NCI-H187 treated with DMSO at 0.1 percent for 48 hours (cell line): ENCODE measurements at places on chromosomes 11 and 22.

- no peak for DNase-seq
These were observed 11.0 kb downstream of the OR51E1 start for GRCh38 chr11:4654635-4655369.

DNA sequence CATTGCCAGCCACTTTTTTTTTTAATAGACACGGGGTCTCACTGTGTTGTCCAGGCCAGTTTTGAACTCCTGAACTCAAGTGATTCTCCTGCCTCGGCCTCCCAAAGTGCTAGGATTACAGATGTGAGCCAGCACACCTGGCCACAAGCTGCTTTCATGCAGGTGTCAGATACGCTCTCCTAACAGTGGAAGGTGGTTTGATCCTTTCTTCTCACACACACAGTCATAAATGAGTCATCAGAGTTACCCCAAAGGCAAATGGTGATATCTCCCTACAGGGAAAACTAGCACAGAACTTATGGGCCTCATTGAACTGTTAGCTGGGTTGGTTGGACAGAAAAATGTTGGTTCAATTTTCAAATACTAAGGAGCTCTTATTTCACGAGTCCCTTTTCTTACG, 38.2 kb upstream of the UBASH3B start:
- DNase-seq = no peak

- no peak for DNase-seq
These were observed 25.1 kb upstream of the TMA7B start for GRCh38 chr22:39935116-39935515.

DNA sequence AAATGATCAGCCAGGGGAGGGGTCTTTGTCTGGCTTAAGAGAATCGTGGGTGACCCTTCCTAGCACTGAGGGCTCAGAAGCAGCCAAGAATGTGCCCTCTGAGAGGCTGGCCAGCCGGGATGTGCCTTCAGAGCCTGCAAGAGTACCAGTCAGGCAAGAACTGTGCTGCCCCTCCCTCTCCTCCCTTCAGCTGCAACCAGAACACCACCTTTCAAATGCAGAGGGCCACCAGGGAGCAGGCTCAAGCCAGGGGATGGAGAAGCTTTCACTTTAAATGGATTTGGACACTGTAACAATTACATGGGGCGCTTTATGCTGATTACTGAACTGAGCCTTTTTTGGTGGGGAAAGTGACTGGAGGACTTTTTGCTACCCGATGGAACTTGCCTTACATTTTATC, 44.9 kb upstream of the TENM4 start:
- no peak for DNase-seq

DNA sequence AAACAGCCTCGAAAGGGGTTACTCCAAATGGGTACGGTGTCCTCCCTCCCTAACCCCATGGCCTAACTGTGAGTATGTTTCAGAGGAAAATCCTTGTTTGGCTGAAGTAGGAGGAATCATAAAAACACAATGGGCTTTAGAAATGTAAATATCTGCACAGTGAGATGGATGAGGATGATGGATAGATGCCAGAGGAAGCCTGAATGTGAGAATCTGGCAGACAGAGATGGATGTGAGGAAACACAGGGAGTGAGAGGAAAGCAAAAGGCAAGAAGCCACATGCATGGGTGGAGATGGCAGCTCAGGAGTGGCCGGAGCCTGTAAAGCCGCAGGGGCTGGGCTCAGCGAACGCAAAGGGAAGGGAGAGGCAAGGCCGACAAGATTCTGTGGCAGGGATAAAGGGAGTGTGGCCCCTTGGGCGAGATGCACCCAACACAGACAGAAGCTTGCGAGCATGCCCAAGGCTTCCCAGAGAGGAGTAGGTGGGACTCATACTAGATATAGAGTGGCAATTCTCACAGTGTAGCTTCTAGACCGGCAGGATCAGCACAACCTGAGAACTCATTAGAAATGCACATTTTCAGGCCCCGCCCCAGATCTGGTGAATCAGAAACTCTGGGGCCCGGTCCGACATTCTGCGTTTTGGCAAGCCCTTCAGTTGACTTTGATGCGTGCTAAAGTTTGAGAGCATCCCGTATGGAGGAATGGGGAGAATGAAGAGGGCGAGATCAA, 237.3 kb upstream of the CADM1 start:
- DNase-seq = no peak

DNA sequence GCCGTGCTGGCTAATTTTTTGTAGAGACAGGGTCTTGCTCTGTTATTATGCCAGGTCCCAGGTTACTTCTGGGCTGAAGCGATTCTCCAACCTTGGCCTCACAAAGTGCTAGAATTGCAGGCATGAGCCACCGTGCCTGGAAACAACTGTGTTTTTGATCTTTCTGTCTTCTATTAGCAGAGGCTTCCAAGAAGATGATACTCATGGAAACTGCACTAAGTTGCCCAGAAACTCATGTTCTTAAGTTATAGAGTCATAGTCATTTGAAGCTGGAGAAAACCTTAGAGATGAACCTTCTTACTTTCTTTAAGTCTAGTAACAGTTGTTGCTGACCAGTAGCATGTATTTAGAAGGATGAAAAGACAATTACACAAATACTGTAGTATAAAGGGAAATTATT, 37.1 kb upstream of the HSPA8 start:
- DNase-seq = no peak

GRCh38 chr11:47189100-47189834, 3.0 kb upstream of the PACSIN3 start:
- no peak for DNase-seq

GRCh38 chr11:64020976-64021756, 14.6 kb upstream of the FLRT1 start:
- no peak for DNase-seq

GRCh38 chr22:18005201-18005926, 19.0 kb downstream of the MICAL3 start:
- no peak for DNase-seq

DNA sequence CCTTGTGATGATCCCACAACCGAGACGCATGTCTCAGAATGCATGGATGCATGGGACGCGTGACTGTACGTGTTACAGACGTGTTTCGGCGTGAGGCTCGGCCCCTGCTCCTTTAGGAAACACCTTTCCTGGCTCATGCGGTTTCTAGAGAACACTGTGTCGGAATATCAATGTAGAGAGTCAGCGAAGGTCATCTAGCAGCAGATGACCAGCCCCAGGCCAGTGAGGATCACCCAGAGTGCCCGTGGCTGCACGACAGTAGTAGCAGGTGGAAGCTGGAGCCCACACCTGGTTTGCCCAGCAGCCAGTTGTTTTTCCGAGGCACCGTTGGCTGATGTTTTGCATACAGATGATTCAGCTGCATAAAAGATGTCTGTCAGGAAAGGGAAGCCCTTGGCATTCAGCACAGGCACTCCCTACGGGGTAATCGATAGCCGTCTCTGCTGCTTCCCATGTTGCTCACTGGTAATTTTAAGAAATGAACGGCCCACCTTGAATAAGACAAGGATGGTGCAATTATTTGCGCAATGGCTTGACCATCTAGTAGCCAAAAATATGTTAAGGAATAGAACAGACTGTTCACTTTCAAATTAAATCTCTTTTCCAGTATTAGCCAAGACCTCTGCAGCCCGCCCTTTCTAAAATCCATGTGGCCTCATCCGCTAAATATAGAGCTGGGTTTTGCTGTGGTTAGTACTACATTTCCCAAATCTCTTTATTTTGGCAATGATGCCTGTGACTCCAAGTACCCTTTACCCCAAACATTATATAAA, 1.1 kb upstream of the CLTCL1 start:
- DNase-seq = peak; percentile 2

GRCh38 chr11:16632295-16633200, 105.9 kb upstream of the C11orf58 start:
- DNase-seq = no peak
